DMS 273 treated with DMSO at 0.1 percent for 48 hours (cell line): ENCODE measurements at places on chromosomes 4 and X.

GRCh38 chr4:184203300-184203699 lies 14.4 kb downstream of the ENPP6 start:
- no peak for DNase-seq

DNA sequence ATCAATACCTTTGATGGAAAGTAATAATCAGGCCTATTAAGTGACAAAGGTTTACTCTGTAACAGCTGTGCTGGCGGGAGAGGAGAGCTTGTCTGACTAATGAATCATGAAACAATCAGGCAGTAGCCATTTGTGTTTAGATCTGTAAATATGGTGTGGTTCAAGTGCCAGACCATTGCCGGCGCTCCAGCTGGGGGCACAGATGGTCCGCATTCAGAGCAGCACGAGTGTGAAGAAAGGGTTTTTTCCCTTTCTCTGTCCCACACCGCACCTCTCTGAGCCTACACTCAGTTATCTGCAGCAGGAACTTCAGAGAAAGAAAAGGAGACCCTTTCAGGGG lies 111.3 kb upstream of the PAQR3 start:
- peak; percentile 94 for DNase-seq

DNA sequence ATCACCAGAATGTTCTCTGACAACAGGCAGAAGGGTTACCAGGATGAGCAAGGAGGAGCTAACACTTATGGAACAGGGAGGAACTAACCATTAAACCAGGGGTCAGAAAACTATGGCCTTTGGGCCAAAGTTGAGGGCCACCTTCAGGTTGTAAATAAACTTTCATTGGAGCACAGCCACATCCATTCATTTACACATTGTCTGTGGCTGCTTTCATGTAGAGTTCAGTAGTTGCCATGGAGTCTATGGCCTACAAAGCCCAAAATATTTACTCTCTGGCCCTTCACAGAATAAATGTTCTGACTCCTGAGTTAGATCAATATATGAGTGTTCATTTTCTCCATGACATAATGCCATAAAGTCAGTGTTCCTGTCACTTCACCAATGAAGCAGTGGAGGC lies 13.2 kb upstream of the HCCS start:
- no peak for DNase-seq

DNA sequence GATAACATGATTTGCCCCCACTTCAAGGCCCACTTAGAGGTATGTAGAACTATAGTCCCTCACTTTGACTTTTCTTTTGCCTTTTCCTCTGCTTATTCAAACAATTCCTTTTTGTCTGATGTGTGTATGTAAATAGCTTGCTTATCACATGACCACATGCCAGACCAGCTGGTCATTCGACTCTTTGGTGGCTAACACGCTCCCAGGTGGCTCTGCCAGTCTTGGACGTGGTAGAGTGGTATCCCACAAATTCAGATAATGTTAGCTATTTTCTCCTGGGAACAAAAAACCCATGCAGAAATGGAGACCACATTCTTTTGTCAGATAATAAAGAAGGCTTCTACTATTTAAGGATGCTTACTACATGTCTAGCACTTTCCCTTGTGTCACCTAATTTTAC lies 47.9 kb downstream of the ARHGAP24 start:
- no peak for DNase-seq

- DNase-seq = no peak
Measured at GRCh38 chrX:141405486-141405852, 163.2 kb upstream of the SPANXC start.

GRCh38 chrX:643911-644303 lies 13.3 kb downstream of the SHOX start:
- DNase-seq = no peak

DNA sequence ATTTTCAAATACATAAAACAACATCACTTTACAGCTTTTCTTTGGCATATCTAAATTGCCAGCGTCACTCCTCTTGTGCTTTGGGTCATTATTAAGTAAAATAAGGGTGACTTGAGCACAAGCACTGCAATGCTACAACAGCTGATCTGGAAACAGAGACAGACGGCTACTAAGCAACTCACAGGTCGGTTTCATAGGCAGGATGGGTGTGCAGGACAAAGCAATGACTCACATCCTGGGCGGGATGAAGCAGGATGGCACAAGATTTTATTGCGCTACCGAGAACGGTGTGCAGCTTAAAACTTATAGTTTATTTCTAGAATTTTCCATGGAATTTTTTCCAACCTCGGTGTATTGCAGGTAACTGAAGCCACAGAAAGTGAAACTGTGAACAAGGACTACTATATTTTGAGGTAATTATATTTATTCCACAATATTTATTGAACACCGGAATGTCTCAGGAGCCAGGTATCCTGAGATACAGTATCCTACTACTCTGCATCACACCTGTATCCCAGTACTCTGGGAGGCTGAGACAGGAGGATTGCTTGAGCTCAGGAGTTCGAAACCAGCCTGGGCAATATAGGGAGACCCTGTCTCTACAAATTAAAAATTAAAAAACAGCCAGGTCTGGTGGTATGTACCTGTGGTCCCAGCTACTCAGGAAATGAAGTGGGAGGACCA lies 215.5 kb downstream of the APBB2 start:
- no peak for DNase-seq

DNA sequence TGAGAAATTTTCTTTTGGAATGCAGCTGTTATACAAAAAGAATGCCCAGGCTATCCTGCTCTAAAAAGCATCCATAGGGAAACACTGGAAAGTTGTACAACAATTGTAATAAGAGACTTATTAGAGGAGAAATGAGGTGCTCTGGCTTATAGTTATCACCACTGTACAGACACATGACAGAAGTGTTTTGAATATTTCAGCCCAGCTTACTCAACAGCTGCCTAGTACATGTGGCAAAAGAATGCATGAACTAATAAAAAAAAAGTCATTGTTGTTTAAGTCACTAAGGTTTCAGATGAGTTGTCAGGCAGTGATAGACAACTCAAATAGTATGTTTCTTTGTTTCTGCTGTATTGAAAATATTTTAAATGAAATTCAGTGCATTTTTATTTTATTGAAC lies 307.7 kb downstream of the GPM6A start:
- no peak for DNase-seq

- peak; percentile 13 for DNase-seq
Measured at GRCh38 chr4:18106620-18107019, 85.1 kb upstream of the LCORL start.

- no peak for DNase-seq
Measured at GRCh38 chrX:13536551-13536950, 32.9 kb upstream of the EGFL6 start.

GRCh38 chr4:83248486-83248885 lies 36.1 kb downstream of the COQ2 start:
- DNase-seq = no peak

GRCh38 chrX:20971250-20971649 lies 403.0 kb upstream of the CNKSR2 start:
- DNase-seq = no peak

GRCh38 chr4:133146574-133147241 lies 2.4 kb upstream of the PCDH10 start:
- no peak for DNase-seq

GRCh38 chr4:165631208-165631894 lies 241.7 kb upstream of the TLL1 start:
- DNase-seq = no peak

GRCh38 chrX:78822157-78822690 lies 74.7 kb downstream of the LPAR4 start:
- DNase-seq = no peak

DNA sequence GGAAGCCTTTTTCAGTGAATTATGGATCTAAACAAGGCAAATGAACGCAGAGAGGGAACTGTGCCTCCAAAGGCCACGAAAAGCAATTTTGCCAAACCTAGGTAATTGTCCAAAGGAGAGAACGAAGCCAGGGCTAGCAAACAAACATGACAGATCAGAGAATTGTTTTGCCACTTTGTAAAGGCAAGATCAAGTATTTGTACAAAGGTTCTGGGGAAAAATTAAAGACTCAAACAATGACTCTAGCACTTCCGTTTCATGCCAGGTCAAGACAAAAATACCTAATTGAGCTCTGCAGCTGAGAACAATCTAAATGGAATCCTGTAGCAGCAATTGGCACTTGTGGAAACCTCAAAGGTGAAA lies 8.5 kb downstream of the RBM47 start:
- DNase-seq = no peak

DNA sequence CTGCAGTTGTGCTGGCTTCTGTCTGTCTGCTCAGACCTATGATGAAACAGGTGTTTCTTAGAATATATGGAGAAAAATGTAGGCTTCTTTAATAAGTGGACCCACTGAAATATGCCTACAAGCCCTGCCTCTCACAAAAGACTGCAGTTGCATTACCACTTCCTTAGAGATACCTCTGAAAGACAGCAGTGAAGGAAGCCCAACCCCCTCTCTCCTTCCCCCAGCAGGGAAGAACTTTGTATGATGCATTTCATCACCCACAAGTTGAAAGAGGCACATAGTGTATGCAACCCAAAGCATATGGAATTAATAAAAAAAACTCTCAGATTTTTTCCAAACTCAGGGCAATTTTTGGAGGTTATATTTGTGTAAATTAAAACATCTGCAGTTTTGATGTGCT lies 916.7 kb downstream of the TECRL start:
- DNase-seq = no peak

DNA sequence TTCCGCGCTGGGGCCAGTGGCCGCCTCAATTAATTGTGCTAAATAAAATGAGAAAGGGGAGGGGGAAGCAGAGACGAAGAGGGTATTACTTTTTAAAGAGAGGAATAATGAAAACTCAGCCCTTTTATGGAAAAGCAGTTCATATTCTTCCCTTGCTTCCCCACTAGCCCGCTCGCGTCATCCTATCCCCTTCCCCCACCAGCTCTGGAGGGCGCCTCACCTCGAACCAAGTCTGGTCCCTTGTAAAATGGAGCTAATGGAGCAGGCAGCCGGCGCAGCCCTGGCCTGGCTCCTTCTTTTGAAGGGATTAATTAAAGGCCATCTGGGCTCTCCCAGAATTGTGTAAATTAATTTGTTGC lies 511 bp upstream of the NKX6-1 start:
- DNase-seq = peak; percentile 53

- DNase-seq = no peak
Measured at GRCh38 chr4:83947830-83948193, 411.9 kb downstream of the GPAT3 start.

GRCh38 chrX:38138900-38139299 lies 81.8 kb downstream of the SRPX start:
- DNase-seq = no peak

- no peak for DNase-seq
Measured at GRCh38 chrX:69396916-69397315, 107.2 kb upstream of the NALF2 start.

- DNase-seq = no peak
Measured at GRCh38 chrX:153941336-153942252, 2.8 kb downstream of the RENBP start.

- peak; percentile 25 for DNase-seq
Measured at GRCh38 chrX:101287402-101287801, 3.7 kb downstream of the TAF7L start.

- DNase-seq = no peak
Measured at GRCh38 chr4:186981161-186981560, 257.5 kb upstream of the FAT1 start.

- DNase-seq = no peak
Measured at GRCh38 chr4:162782096-162782777, 384.5 kb downstream of the NAF1 start.

DNA sequence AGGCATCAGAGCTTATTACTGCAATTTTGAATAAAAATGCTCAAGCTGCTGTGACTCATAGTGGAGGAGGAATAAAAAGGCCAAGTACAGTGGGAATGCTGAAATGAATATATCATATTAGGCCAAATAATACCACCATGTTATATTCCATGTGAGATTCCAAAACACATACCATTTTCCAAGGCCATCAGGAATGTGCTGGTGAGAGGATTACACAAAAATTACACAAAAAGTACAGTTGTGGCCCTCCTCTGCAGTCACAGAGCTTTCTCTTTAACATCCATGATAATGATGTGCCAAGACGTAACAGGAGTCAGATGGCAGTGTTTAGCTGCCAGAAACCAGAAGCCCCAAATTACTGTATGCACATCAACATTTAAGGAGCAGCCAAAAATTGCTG lies 153.5 kb downstream of the PCDH18 start:
- DNase-seq = no peak

GRCh38 chrX:105190252-105190853 lies 30.1 kb downstream of the TEX13A start:
- DNase-seq = no peak

GRCh38 chr4:25031077-25031621 lies 403 bp upstream of the LGI2 start:
- DNase-seq = no peak

- DNase-seq = no peak
Measured at GRCh38 chr4:148998719-148999118, 556.5 kb upstream of the NR3C2 start.

DNA sequence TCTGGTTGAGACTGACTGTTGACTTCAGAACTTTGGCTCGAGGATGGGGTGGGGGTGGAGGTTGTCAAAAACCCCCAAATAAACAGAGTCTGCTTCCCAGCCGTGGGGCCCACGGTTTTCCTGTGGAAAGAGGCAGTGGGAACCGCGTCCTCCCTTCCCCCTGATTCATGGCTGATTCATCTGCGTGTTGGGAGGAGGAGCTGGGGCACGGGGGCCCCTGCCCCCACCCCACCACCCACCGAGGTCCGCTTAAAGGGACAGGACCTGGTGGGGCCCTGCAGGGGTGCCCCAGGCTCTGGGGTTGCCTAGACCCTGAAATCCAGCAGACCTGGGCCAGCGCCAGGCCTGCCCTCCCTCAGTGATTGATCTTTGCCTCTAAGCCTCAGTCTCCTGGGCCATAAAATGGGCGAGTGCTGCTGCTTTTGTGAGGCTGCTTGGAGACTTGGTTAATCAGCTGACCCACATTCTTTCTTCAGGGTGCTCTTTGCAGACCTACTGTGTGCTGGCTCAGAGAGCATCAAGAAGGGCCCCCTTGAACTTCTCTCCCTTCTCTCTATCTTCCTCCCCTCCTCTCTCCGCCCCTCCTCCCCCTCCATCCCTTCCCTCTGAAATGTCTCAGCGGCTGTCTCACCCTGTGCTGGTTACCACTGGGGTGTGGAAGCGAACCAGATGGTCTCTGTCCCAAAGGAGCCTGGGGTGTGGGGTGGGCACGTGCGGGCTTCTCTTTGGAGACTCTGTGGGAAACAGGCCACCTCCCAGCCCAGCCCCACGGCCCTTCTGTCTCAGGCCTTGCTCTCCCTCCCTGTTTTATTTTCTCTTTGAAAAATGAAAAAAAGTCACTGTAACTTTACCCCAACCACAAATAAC lies 9.1 kb downstream of the HTRA3 start:
- peak; percentile 77 for DNase-seq

- no peak for DNase-seq
Measured at GRCh38 chr4:107658400-107659336, 61.4 kb downstream of the PAPSS1 start.

GRCh38 chr4:137804906-137805495 lies 272.7 kb upstream of the PCDH18 start:
- DNase-seq = no peak

DNA sequence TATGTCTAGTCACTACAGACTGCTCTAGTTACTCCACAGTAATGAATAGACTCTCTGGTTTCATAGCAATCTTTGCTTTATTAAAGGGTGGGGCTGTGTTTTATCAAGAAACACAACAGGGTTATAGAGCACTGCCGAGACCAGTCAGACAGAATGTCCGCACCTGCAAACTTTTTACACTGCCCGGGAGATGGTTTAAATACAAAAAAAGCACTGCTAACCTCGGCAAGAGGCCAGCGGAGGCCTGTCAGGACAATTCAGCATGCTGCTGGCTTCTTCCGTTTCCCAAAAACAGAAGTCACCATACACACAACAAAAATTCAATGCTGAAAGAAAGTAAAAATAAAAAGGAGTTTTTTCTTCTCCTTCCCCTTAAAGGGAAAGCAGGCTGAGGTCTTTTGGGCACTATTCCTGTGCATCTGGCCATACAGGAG lies 67.4 kb downstream of the IRF2 start:
- no peak for DNase-seq

- DNase-seq = no peak
Measured at GRCh38 chr4:4539481-4539880, 2.4 kb downstream of the STX18 start.
